GF-D8 (cell line): ENCODE measurements at places on chromosomes 2 and 18.

- no peak for DNase-seq
Measured at GRCh38 chr18:44197832-44198611, 482.7 kb upstream of the SETBP1 start.

- no peak for DNase-seq
Measured at GRCh38 chr2:101734505-101735165, 37.1 kb downstream of the MAP4K4 start.

DNA sequence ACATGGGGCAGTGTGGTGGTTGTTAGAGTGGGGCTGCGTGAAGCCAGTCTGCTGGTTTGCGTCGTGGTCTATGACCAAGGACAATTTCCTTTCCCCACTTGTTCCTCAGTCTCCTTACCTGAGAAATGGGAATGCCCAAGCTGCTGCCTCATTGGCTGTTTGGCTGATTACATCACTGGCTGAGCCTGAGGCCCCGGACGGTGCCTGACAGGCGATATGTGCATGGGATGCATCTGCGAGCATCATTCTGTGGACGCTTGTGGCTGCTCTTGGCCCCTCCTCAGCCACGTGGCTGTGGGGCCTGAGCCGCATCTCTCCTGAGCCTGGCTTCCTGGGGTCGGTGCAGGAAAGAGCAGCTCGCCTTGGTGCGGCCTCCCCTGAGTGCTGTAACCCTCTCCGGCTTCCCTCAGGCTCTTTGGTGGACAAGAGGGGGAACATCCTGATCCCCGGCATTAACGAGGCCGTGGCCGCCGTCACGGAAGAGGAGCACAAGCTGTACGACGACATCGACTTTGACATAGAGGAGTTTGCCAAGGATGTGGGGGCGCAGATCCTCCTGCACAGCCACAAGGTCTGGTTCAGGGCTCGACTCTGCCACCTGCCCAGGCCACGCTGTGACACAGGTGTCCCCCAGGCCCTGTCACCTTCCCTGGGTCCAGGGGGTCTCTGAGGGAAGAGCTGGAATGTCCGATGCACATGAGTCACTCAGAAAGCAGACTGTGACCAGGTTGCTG lies 17.2 kb downstream of the CNDP2 start:
- DNase-seq = no peak

DNA sequence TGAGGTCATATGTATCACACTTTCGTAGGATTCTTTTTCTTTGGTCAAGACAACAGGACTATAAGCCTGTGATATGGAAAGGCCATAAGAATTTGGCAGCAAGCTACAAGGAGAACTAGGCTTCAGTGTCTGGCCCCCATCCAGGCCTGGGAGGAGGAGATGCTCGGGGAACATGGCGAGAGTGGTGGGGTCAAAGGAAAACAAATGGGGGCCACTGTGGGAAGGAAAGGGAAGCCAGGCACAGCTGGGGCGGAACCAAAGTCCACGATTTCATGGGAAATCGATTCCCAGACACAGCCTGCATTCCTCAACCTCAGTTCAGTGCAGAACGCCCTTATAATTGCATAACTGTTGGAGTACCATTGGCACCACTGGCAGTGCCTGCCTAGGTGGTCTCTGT lies 58.2 kb downstream of the MBP start:
- DNase-seq = no peak

- DNase-seq = no peak
Measured at GRCh38 chr18:78776706-78777285, 202.8 kb upstream of the SALL3 start.

- no peak for DNase-seq
Measured at GRCh38 chr2:239882331-239882732, 142.8 kb downstream of the NDUFA10 start.

DNA sequence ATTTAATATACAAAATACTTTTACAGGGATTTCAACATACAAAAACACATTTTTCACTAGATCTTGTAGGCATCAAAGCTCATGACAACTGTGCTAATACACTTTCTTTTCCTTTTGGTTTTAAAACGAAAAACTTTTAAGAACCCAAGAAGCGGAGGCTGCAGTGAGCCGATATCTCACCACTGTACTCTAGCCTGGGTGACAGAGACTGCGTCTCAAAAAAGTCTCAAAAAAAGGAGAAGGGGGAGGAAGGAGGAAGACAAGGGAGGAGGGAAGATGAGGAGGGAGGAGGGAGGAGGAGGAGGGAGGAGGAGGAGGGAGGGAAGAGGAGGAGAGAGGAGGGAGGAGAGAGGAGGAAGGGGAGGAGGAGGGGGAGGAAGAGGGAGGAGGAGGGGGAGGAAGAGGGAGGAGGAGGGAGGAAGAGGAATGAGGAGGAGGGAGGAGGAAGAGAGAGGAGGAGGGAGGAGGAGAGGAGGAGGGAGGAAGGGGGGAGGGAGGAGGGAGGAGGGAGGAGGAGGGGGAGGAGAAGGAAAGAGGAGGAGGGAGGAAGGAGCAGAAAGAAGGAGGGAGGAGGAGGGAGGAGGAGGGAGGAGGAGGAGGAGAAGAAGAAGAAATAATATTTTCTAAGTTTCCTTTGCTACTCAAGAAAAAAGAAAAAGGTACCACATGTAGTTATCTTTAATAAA lies 13.8 kb downstream of the ROCK2 start:
- DNase-seq = no peak

DNA sequence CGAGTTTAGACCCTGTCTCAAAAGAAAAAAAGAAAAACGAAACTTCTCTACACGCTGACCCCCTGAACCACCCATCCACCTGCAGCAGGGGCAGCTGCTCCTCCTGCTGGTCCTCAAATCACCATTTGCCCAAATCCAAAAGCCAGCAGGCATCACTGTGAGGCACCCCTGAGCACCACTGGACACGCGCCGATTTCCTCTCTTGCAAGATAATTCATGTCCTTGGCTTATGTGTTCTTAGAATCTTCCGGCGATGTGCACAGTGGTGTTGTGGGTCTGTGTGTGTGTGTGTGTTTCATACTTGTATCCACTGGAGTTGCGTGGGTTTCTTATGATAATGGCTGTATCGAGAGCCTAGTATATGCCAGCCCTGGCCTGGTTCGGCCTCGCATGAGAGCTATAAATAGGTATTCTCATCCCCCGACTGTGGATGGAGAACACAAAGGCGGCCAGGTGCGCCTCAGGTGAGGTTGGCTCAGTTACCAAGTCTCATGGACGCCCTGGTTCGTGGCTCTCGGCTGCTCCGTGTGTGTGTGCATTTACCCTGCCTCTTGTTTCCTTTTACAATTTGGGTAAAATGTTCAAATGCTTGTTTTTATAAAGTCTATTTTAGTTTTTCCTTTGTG lies 235.5 kb downstream of the HDAC4 start:
- no peak for DNase-seq

DNA sequence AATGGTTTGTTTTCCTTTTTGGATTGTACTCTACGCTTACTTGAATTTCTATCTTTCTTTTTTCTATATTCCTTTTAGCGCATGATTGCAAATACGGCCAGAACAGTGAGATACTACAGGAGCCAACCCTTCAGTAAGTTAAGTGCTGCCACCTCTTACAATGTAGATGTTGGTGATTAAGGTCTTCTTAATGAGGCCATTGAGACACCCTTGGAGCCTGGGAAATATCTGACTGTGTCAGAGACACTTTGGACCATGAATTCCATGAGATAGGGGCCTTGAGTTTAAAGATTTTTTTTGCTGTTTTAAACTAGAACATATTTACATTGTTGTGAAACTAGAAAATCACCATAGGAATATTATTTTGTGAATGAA lies 27.1 kb upstream of the MAP3K20 start:
- DNase-seq = no peak

DNA sequence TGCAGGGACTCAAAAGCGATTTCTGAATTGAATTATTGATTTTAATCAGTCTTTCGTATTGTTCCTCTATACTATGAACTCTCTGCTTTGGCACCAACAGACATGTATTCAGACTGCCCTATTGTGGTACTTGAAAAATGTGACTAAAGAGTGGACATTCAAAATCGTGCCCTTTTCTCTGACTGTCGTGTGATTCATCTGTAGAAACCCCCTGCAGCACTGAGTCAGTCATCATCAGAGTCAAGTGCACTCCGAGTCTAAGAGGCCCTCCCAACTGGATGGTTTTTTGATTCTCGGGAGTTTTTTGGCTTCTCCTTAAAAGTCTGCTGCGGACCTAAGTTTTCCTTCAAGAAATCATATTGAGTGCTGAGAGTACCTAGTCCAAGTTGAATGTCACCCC lies 96.4 kb upstream of the FOSL2 start:
- DNase-seq = no peak

DNA sequence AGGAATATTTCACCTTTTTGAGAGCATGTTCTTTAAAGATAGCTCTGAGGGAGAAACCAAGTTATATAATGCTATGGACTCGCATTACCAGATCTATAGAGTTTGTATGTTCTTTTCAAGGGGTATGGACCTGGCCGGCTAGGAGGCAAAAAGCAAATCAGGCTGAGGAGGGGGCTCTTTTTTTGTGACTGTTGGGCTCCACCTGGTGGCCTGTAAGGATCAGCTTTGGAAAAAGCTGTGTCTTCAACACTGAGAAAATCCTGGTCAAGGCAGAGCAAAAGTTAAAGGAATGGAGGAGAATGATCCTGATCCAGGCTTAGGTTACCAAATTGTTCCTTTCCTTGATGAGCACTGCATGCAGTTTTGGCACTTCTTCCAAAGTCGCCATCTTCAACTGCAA lies 180.5 kb downstream of the DIS3L2 start:
- peak; percentile 19 for DNase-seq

DNA sequence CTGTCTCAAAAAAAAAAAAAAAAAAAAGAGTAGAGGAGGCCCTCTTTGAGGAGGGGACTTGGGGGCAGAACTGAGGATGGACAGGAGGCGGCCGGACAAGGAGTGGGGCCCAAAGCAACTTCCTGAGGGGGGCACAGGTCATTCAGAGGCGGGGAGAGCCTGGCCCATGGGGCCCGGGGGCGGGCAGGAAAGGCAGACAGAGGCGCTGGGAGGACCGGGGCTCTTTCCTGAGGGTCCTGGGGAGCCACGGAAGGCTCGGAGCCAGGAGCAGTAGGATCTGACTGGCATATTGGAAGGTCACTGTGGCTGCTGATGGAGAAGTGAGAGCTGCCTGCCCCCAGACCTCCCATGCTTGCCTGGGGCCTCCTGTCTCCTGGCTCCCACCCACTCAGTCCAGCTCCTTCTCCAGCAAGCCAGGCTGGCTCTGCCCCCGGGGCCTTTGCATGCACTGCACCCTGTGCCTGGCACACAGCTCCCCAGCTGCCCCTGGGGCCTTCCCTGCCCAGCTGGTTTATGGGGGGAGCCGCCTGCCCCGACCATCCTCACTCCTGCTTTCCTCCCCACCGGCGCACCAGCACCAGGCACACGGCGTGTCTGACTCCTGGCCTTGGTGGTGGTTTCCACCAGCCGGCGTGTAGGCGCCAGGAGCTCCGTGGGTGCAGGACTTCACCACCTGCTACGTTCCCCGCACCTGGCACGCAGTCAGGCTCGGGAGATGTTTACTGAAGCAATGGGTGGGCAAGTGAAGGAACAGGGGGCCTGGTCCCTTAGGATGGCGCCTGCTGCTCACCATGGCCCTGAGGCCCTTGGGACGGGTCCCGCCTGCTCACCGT lies 5.6 kb downstream of the ESPNL start:
- no peak for DNase-seq

DNA sequence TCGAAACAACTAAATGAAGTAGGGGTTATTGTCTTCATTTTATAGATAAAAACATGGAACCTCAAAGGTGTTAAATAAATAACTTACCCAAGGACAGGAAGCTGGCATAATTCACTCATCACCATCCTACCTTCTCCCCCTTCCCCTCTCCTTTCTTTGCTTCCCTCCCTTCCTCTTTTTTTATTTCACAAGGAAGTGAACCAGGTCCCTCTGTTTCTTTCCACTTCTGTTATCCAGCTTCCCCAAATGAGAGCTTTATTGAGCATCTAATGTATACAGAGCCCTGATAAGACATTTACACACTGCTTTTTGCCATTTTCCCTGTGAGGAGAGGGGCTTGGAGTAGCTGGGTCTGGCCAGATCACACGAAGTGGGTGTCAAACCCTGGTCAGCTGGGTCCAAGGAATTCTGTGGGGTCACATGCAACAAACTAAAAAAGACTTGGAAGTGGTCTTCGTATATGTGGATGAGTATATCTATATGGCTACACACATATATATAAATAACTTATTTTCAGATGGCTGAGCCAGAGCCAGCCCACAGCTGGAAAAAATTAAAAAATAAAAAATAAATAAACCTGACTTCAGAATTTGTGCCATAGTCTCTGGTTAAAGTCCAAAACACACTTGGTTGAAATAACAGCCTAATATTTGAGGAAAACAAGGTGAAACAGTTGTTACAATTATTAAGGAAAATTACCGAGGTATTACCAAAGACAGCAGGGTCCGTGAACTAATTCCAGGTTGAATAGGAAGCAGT lies 49.3 kb upstream of the FOSL2 start:
- DNase-seq = peak; percentile 6

GRCh38 chr18:52979892-52980291 lies 639.9 kb downstream of the DCC start:
- DNase-seq = no peak

GRCh38 chr2:64838817-64839216 lies 150.4 kb upstream of the SLC1A4 start:
- DNase-seq = no peak

GRCh38 chr2:27489118-27489497 lies 435 bp downstream of the IFT172 start:
- DNase-seq = no peak

DNA sequence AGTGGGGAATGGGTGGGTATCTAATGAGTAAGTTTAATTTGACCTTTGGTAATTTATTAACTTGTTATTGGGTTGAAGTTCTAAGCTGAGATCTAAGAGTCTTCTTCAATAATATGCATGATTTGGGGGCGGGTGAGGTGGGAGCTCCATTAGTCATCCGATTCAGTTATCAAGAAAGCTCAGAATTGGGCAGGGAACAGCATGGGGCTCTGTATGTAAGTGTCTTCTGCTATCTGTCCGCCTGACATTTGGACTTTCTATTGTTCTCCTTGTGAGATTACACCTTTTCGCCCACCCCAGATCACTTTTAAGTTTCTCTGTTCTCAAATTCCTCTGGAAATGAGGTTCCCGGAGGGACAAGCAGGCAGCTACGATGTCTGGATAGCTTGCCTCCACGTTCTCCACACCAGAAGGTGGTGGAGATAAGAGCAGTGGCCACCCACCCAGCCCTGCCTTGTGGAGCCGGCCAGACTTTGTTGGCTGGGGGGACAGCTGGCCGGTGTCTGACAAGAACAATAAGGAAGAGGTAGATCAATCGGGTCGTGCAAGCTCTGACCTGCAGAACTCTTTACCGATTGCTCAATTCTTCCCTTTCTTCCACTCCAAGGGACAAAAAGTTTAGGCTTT lies 75.5 kb upstream of the GATA6 start:
- no peak for DNase-seq

GRCh38 chr2:26959331-26959730 lies 11.1 kb upstream of the MAPRE3 start:
- peak; percentile 31 for DNase-seq

DNA sequence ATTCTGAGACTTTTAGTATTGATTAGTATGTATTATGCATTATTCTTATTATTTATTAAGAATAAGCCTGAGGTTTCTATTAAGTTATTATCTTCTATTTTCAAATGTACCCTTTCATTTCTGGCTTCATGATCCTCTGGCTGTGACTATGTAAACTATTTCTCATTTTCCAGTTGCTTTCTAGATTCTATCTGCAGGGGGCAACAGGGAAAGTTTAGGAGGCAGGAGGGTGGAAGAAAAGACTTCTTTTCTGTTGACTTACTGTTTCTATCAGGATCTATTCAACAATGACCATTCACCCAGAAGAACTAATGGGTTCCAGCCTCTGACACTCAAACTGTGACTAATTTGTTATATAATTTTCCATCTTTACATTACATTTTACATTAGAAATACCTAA lies 653.4 kb upstream of the FSHR start:
- no peak for DNase-seq

GRCh38 chr18:30954262-30954661 lies 88.3 kb downstream of the DSC3 start:
- DNase-seq = no peak

- no peak for DNase-seq
Measured at GRCh38 chr2:65666156-65666725, 233.8 kb upstream of the SPRED2 start.
